Tibial nerve (tissue), 4 donors: ENCODE measurements at places on chromosomes 6 and 20. TPM values are rescaled to one million over a fixed set of nuclear protein-coding genes. Genes with fewer than 3 reads are reported as not detected.

DNA sequence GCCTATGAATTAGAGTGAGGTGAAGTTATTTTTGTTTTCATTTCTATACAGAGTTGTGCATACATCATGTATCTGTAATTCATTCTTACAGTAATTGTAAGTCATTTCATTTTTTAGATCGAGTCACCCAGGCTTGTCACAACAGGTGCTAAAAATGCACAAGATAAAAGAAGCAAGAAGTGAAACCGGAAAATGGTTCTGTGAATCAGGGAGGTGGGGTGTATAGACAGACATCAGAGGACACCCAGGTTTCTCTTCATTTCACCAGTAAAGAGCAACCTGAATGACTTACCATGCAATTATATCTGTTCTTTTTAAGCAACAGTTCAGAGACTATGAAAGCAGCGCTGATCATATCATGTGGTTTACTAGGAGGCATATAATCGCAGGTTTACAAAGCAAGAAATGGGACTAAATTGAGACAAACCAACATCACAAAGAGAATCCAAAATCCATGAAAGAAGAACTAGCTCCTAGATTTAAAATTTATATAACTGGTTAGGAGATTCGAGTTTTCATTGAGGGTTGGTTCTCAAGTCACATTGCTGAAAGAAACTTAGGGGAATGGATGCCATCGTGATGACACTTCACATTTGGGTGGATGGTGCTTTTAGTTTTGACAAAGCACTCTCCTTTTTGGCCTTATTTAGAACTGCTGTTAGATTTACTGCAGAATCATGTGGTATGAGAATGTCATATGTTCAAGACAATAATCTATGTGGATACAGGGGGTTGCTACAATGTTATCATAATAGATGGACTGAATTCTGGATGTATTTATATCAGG, 27.9 kb upstream of the TBC1D7 start:
- DNase-seq: no peak

The SLC22A2 gene
- not detected for total RNA-seq

DNA sequence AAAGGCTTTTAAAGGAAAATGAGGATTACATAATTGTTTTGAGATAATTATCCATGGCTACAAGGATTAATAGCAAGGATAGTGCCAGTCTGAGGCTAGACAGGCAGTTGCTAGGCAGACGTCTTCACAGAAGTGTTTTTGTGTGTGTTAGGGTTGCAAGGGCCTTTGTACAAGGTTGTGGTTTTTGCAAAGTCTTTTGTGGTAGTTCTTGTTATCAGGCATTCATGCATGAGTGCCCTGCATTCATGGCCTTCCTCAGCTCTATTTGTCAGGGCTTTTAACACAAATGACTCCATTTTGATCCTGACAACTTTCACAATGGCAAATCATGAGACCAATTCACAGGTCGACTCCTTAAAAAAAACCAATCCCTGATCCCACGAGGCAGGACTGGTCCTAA, 68.1 kb upstream of the TXNDC5 start:
- DNase-seq: no peak

The SAPCD1 gene
- total RNA-seq: not detected

DNA sequence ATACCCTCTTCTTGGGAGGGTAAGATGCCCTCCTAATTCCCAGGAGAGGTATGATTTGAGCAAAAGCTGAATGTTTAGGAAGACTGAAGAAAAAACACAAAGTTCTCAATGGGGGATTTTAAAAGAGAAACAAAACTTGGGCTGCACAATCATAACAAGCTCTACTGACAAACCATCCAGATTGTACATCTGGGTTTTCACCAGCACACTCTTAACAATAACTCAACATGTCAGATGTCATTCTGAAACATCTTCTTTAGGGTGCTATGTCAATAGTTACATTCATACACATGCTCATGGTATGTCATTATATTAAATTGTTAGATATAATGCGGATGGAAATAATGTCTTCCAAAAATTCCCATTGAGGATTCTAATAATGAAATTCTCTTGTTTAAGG, 95.1 kb downstream of the ASCC3 start:
- DNase-seq: no peak

GRCh38 chr6:9761220-9761619, 653.7 kb downstream of the TFAP2A start:
- no peak for DNase-seq

The TFAP2B gene
- 1.2 TPM for total RNA-seq

GRCh38 chr6:6798448-6798860, 209.9 kb downstream of the LY86 start:
- DNase-seq: no peak

DNA sequence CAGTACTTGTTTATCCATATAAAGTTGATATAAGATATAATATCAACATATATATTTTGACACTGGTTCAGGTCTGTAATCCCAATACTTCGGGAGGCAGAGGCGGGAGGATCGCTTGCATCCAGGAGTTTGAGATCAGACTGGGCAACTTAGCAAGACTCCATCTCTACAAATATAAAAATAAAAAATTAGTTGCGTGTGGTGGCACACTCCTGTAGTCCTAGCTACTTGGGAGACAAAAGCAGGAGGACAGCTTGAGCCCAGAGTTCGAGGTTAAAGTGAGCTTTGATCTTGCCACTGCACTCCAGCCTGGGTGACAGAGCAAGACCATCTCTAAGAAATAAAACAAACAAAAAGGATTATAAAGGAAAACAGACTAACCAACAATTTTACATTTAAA, 8.9 kb upstream of the KATNA1 start:
- DNase-seq: no peak

DNA sequence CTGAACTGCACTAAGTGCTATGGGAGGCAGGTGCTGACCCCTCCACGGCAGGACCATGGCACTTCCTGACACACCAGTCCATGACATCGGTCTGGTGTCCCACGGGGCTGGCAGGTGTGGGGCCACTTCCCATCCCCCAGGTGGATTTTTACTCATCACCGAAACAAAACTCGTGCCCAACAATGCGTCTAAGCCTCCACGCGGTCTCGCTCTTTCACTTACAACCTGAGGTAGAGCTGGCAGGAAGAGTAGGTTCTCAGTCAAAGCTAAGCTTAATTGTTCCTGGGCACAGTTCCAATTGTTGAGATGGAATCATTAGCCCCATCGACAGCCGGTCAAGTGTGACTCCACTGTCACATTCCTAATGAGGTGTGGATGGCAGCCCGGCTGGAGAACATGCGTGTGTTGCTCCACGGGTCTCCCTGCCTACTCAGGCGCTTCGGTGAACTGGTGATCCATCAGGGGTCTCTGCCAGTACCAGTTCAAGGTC, 125.7 kb downstream of the SLC23A2 start:
- no peak for DNase-seq
